BE2C (cell line): ENCODE measurements at places on chromosomes 11 and 22.

GRCh38 chr11:134687548-134687947, 275.5 kb upstream of the B3GAT1 start:
- no peak for DNase-seq

- peak; percentile 67 for DNase-seq
These were observed 637 bp downstream of the DRD2 start for GRCh38 chr11:113474362-113475159.

GRCh38 chr11:76153571-76153923, 52.8 kb downstream of the WNT11 start:
- no peak for DNase-seq

DNA sequence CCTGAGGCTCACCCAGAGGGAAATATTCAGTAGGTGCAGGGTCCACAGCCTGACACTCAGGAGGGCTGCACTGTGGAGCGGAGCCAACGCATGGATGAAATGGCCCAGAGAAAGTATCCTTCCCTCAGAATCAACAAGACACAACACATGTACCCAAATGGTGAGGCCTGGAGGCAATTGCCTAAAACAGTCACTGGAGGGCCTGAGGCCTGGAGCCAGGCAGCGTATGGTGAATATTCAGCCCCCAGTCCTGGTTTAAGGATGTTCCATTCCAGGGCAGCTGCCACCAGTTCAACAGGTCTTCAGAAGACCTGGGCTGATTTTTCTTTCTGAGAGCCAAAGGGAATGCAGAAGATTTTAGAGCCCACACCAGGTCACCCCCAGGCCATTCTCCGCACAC, 264.8 kb downstream of the INSC start:
- DNase-seq: no peak

- DNase-seq: no peak
These were observed 96.1 kb downstream of the LRRC32 start for GRCh38 chr11:76574406-76574805.

GRCh38 chr11:41267451-41267850, 192.0 kb downstream of the LRRC4C start:
- no peak for DNase-seq
